ENCODE measurements at places on chromosomes 5 and 9. TPM values are rescaled to one million over a fixed set of nuclear protein-coding genes. Genes with fewer than 3 reads are reported as not detected.

- no peak for DNase-seq
These were observed 103.9 kb upstream of the SMIM23 start for GRCh38 chr5:171681677-171682076.

GRCh38 chr5:95191330-95191729 lies 93.6 kb downstream of the MCTP1 start:
- no peak for DNase-seq

GRCh38 chr5:168407211-168407610 lies 79.1 kb upstream of the RARS1 start:
- peak; percentile 44 for DNase-seq

PKD2L2 gene
- 0.26 TPM for total RNA-seq

DNA sequence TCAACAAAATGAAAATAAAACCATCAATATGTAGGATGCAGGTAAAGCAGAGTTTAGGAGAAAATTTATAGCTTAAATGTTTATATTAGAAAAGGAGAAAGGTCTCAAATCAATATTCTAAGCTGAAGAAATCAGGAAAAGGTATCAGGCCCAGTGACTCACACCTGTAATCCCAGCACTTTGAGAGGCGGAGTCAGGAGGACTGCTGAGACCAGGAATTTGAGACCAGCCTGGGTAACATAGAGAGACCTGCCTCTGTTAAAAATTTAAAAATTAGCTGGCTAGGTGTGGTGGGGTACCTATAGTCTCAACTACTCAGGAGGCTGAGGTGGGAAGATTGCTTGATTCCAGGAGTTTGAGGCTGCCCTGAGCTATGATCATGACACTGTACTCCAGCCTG lies 32.2 kb downstream of the CCDC69 start:
- no peak for DNase-seq

EIF4E1B gene
- total RNA-seq = not detected

GRCh38 chr5:174793684-174794328 lies 69.4 kb downstream of the MSX2 start:
- peak; percentile 64 for DNase-seq

DNA sequence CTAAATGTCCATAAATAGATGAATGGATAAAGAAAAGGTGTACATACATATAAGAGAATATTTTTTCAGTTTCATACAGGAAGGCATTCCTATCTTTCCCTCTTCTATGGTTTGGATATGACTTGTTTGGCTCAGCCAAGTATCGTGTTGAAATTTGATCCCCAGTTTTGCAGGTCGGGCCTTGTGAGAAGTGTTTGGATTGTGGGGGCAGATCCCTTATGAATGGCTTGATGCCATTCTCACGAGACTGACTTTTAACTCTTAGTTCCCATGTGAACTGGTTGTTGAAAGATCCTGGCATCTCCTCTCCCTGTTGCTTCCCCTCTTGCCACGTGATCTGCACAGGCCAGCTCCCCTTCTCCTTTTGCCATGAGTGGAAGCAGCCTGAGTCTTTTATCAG lies 421.1 kb upstream of the FTMT start:
- peak; percentile 3 for DNase-seq

GRCh38 chr9:92186631-92187030 lies 71.4 kb upstream of the SPTLC1 start:
- DNase-seq = no peak

PCDHGB4 gene
- 18.3 TPM for total RNA-seq

RAI14 gene
- 82.7 TPM for total RNA-seq

POU5F2 gene
- 0.51 TPM for total RNA-seq

DNA sequence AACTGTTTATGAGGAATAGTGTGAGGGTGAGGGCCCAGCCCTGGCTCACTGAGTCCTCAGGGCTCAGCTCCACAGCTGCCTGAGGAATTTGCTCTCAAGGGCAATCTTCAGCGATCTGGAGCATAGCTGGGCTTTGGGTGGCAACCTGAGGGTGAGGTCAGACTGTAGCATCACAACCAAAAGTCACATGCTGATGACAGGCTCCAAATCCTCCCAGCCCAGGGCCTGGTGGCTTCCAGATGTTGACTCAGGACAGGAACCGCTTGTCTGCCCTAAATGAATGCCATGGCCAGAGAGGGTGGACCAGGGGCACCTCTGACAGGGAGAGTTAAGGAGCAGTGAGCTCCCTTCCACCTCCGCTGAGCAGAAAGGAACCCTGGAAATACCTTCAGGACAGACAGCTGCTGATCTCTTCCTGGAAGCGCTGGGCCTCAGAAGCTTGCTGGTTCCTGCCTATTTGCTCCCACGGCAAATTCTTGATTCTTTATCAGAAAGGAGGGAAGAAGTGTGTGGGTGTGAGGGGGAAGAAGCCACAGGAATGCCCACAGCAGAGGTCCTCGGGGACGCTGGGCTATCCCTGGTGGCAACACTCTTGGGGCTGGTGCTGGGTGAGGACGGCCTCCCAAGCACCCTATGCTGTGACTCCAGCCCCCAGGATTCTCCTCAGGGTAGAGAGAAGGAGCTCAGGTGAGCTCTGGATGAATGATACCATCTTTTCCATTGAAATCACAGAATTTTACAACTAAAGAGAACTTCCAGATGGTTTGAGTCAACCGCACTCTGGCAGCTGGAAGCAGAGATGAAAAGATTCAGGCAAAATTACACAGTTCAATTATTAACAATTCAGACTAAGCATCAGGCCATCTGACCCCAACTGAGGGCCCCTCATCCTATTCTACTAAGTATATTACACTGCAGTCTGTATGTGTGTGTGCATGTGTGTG lies 13.8 kb upstream of the CTSL start:
- peak; percentile 82 for DNase-seq

DNA sequence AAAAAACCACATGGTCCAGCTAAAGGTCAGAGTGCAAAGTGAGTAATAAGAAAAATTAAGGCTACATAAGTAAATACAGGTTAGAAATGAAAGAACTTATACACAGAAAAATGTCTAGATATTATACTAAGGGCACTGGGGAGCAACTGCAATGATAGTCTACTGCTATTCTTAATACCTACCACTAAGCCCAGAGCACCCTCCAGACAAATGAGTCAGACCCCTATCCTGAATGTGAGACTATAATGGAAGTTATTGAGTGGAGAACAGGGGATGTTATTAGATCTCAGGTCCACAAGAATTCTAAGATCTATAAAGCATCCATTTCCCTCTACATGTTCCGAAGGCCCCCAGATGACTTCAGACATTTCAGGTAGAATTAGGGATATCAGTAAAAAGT lies 438.3 kb downstream of the PRELID2 start:
- DNase-seq = peak; percentile 3

CD72 gene
- total RNA-seq = 1.0 TPM

- DNase-seq = peak; percentile 26
These were observed 1.4 kb upstream of the C5orf15 start for GRCh38 chr5:133969654-133970324.

DAB2 gene
- total RNA-seq = 161 TPM

GRCh38 chr5:153900703-153901395 lies 137.9 kb downstream of the FAM114A2 start:
- DNase-seq = peak; percentile 89

DNA sequence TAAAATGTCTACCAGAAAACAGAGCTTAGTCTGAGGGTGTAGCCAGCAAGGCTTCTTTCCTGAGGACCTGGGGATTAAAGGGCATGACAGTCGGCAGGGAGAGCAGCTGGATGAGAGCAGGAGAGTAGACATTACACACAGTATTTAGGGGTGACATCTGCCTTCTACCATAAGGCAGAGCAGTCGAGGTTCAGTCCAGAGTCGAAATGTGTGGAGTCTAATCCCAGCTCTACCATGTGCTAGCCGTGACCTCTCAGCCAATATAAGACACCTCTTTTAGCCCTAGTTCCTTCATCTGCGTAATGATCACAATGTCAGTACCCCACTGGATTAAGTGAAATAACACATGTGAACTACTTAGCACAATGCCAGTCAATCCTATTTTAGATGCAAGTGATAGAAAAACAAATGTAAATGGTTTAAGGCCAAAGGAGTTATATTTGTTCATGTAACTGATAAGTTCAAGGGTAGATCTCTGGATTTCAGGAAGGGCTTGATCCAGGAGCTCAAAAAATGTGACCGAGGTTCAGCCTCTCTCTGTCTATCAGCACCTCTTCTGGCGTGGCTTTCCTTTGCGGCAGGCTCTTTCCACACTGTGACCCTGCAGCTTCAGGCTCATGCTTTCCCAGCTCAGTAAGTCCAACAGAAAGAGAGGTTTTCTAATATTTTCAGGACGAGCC lies 16.2 kb upstream of the CPLX2 start:
- no peak for DNase-seq

- no peak for DNase-seq
These were observed 9.3 kb upstream of the OTULIN start for GRCh38 chr5:14655146-14655741.

GRCh38 chr9:89352874-89353649 lies 34.8 kb downstream of the SECISBP2 start:
- no peak for DNase-seq

DNA sequence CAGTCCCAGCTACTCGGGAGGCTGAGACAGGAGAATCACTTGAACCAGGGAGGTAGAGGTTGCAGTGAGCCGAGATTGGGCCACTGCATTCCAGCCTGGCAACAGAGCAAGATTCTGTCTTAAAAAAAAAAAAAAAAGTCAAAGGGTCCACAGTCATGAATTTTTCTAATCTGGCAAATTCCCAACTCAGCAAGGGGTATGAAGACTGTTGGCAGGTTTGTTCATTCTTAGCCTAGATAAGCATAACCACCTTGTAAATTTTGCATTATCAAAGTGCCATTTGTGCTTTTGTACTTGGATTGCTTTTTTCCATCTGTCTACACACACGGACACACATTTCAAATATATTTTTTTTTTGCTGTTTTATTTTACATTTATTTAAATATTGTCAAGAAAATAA lies 299.8 kb upstream of the NUDT12 start:
- no peak for DNase-seq

DNA sequence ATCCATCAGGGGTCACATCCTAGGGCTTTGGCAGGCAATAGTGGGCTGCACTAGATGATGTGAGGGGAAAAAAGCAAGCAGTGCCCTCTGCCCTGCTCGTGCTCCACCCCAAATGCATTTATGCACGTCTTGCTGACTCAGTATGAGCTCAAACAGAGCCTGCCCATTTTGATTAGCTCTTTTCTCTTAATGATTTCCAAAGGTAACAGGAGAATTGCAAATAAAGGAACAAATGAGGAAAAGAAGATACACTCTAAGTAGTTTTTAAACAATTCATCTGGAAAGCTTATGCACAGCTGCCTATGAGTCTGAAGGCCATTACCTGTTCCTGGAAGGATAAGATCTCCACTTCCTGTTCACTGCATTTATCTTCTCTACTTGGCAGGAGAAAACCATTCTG lies 364.2 kb downstream of the TMEM232 start:
- no peak for DNase-seq

Measured in fibroblast of lung (primary cell).